IPS DF 6.9 (cell line): ENCODE measurements at places on chromosomes 7 and 10.

DNA sequence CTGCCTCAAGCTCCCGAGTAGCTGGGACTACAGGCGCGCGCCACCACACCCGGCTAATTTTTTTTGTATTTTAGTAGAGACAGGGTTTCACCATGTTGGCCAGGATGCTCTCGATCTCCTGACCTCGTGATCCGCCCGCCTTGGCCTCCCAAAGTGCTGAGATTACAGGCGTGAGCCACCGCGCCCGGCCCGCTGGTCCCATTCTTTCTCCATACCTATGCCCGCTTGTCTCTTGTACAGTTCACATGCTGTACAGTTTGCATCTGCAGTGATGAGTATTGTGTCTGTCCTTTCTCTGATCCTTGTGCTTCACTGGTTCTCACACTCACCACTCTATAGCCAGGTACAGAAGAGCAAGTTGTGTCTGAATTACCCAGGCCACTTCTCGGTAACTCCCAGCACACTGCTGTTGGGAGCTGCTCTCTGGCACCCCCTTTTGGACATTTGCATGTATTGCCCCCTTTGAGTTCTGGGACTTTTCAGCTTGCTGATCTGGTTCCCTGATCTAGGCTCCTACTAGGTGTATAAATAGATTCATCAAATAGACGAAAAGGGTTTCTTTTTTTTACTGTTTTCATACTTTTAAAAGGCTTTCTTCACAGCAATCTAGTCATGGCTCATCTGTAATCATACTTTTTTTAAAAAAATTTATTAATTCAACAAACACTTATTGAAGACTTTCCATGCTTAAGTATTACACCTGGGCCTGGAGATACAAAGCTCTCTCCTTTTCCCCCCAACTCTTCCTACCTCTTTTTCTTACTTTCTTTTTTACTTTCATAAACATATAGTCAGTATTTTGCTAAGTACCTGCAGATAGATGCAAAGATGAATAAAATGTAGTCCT, 53.5 kb downstream of the AOAH start:
- DNase-seq: peak; percentile 75

DNA sequence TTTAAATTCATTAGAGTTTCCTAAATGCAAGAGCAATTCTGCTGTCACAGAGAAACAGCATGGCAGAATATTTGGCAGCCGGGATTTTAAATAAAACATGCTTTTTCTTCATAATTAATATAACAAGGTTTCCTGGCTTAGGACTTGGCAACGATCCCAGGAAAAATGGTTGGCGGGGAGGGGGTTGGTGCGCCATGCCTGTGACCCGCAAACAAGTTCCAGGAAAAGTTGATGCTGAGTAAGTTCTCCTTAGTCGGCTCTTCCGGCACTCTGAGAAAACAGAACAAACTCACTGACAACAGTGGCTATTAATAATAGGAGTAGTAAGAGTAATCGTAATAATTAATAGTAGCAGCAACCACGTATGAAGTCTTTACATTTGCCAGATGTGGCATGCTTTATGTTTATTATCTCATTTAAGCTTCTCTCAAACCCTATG, 4.6 kb downstream of the HABP2 start:
- DNase-seq: no peak

GRCh38 chr7:158356454-158356853, 231.2 kb downstream of the PTPRN2 start:
- DNase-seq: no peak

DNA sequence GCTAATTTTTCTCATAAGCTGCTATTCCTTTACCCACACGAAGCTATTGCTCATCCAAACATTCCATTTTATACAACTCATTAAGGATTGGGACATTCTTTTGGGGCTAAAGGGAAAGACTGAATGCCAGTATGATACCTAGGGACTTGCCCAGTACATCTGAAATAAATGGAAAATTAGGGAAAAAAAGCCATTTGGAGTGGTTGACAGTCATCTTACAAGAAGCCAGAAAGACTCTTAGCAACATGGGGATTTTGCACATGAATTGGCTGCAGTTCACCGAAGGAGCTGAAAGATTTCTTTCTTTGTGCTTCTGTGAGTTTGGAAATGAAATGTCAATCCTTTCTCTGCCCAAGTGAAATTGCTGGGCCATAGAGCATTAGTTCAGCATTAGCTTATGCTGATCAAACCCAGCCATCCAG, 43.3 kb upstream of the MTURN start:
- DNase-seq: no peak

DNA sequence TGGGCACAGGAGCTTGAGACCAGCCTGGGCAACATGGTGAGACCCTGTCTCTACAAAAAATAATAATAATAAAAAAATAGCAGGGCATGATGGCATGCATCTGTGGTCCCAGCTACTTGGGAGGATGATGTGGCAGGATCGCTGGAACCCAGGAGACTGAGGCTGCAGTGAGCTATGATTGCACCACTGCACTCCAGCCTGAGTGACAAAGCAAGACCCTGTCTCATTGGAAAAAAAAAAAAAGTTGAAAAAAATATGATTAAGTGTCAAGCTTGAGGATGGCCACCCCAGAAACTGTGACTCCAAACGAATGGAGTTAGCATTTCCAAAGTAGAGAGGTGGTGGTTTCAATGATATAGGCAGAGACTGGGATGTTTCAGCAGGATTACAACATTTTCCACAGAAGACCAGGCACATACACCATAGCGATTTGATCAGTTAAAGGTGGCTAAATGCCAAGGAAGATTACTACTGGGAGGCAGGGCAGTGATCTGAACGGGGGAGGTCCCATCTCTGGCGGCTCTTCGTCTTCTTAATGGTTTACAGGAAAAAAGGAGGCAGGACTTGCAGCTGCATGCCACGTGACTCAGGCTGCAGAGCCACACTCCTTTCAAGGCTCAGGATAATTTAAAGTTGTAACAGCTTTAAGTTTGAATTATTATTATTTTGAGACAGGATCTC, 250.6 kb upstream of the GALNT17 start:
- no peak for DNase-seq

GRCh38 chr10:97520978-97521761, 22.4 kb downstream of the UBTD1 start:
- DNase-seq: no peak

- DNase-seq: no peak
These were observed 98.9 kb downstream of the LHPP start for GRCh38 chr10:124560377-124561105.

- no peak for DNase-seq
These were observed 36.6 kb downstream of the SRRM3 start for GRCh38 chr7:76238326-76238725.

DNA sequence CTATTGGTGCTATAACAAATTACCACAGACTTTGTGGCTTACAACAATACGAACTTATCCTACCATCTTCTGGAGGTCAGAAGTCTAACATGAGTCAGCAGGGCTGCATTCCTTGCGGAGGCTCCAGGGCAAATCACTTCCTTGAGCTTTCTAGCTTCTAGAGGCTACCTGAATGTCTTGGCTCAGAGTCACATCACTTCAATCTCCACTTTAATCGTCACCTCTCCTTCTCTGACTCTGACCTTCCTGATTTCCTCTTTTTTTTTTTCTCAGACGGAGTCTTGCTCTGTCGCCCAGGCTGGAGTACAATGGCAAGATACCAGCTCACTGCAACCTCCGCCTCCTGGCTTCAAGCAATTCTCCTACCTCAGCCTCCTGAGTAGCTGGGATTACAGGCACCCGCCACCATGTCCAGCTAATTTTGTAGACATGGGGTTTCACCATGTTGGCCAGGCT, 44.6 kb upstream of the ANAPC16 start:
- peak; percentile 1 for DNase-seq

DNA sequence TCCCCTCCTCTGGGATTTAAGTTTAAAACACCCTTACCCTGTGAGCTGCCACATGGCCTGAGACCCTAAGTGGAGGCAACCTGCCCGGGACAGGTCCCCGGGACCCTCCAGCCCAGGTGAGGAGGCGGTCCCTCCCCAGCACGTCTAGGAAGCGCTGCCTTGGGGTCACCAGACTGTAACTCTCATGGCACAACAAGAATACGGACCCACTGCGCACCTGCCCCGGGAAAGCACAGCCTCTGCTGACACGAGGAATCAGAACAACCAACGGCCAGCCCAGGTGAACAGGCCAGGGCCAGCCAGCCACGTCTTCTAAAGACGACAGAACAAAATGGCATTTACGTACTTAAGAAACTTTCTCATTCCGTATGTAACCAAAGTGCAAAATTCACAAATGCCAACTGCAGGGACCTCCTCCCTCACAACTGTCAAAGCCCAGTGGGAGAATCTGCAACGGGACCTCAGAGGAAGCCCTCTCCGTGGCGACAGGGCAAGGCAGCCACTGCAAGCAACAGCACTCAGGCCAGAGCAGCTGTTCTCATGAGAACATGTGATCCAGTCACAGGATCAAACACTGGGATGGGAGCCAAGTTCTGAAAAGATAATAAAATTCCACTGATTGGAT, 208.4 kb downstream of the DIP2C start:
- no peak for DNase-seq

DNA sequence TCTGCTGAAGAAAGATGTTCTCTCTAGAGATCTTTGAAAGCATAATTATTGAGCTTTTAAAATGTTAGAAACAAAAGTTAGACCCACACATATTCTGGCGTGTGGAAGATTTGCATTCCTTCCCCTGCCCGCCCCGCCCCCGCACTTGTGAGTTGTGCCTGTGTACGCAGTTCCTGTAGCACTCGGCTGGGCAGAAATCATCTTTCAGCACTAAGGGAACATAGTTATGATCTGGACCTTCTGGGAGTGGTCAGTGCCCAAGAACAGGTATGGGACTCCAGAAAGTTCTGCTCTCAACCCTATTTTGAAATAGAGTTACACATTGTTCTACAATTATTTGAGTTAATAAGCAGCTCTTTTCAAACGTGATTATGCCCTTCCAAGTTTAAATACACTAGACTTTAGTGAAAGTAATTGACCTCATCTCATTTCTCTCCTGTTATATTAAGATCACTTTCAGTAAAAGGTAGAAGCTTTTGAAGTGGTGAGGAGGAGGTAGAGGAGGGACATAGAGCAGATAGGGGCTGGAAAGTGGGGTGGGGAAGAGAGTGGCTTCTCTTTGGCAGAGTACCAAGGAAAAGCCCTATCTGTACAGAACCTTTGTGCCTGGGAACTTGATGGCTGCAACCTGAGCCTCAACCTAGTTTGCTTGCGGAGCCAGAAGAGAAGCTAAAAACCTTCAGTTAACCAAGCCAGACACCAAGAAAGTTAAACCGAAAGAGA, 5.7 kb downstream of the BLVRA start:
- DNase-seq: no peak
